ENCODE measurements at places on chromosomes 7 and 10.

- no peak for DNase-seq
Measured at GRCh38 chr10:77715088-77715487, 77.5 kb upstream of the KCNMA1 start.

DNA sequence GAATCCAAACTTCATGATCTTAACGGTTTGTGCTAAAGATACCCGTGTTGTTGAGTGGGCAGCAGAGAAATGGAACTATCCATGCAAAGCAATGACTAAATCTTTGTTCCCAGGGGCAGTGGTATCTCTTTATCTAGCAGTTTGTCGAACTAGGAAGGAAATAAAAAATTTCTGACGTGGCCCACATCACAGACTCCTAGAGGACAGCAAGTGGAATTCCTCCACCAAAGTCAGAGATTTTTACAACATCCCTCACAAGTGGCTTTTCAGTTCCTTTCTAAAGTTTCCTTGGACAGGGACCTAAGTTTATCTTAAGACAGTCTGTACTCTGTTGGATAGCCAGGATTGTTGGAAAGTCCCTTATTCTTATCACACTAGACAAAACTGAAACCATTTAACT is 136.0 kb downstream of the RAPGEF5 start:
- no peak for DNase-seq

GRCh38 chr7:139603896-139604295 is 80.4 kb downstream of the CLEC2L start:
- DNase-seq: no peak

- DNase-seq: no peak
Measured at GRCh38 chr7:82317257-82317721, 126.3 kb downstream of the CACNA2D1 start.

DNA sequence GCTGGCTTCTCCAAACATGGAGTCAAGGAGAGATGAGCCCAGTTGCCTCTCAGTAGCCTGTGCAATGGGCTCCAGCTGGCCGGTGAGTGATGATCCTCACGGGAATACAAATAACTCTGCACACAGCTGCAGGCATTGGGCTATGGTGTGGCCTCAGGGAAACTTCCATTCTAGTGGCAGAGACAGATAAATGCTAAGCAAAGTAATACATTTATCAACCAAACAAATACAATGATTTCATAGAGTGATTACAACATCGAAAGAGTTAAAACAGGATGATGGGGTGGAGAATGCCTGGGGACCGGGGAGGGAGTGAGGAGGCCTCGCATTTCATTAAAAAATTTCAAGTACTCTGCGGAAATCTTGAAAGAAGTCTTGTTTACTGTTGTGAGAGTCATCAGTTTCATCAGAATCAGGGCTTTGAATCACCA is 15.0 kb upstream of the AKR1B1 start:
- no peak for DNase-seq

DNA sequence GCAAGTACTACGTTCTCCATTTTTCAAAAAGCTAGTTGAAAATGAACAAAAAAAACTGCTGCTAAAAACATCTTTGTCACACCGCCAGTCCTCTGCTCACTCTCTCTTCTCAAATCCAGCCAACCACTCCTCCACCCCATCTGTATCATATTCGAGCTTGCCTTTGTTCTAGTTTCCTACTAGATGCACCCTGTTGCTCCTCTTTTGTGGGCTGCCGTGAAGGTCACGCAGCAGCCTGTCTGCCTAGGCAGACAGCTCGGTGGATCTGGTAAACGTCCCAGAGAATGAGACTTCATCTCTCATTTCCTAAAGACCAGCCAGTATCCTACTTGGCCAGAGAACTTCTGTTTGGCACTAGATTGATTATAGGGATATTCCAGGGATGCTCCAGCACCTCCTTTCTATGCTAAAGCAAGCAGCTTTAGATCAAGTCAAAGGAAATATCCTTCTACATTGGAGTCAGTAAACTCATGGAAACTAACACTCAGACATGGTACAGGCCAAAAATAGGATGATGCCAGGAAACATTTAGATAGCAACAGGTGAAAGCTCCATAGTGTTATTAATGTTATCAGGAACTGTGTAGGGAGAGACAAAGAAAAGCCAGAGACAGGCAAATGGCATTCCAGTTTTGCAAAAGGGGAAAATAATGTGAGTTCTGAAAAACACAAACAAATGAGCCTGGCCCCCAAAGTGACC is 8.7 kb upstream of the PLXNA4 start:
- DNase-seq: no peak

GRCh38 chr10:71821909-71822763 is 28.9 kb downstream of the PSAP start:
- no peak for DNase-seq

- no peak for DNase-seq
Measured at GRCh38 chr7:33423646-33424020, 294.3 kb downstream of the BBS9 start.

DNA sequence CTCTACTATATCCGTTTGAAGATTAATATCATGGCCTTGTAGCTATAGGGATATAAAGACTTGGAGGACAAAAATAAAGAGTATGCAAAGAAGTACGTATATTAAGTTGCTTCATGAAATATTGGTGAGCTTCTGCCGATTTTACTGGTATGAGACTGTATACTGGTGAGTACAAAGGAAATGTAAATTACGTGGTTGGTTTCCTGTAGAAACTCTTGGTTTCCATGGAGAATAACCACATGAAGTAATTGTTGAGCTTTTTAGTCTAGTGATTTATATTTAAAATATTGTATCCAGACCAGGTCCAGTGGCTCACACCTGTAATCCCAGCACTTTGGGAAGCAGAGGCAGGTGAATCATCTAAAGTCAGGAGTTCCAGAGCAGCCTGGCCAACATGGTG is 32.2 kb upstream of the GLI3 start:
- DNase-seq: no peak

DNA sequence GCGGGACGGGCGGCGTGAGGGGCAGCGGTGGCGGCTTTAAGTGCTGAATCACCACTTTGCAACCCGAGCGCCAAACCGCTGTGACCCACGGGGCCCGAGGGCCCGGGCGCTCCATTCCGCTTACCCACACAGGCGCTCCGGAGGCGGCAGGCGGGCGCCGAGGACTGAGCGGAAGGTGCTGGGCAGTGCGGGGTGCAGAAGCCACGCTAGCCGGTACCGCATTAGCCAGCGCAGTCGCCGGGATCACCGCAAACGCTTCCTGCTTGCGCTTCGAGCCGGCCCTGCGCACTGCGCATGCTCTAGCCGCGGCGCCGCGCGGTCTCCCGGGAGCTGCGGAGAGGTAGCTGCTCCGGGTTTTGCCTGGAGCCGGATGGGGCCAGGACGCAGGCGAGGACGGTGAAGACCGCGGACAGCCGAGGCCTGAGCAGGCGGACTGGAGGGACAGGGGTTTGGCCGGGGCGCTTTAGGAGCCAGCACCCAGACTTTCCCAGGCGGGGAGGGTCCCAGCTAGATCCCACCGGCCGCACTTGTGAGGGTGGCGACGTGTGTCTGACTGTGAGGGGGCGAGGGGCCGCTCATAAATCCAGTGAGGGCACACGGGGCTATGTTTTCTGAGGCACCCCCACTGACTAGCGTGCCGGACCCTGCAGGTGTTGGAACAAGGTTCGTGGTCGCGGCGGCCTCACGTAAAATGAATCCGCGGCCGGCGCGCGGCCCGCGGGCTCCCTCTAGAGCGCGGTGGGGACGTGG is at the start of gene IDE:
Gene IDE, minus strand, starts transcription at position 296 of the 750 bp plus-strand sequence. Its CDS starts 74 bp downstream, at position 222.
- peak; percentile 77 for DNase-seq

- DNase-seq: no peak
Measured at GRCh38 chr7:100432621-100433275, 3.1 kb downstream of the MEPCE start.

GRCh38 chr7:156590212-156590611 is 50.4 kb upstream of the RNF32 start:
- DNase-seq: no peak

DNA sequence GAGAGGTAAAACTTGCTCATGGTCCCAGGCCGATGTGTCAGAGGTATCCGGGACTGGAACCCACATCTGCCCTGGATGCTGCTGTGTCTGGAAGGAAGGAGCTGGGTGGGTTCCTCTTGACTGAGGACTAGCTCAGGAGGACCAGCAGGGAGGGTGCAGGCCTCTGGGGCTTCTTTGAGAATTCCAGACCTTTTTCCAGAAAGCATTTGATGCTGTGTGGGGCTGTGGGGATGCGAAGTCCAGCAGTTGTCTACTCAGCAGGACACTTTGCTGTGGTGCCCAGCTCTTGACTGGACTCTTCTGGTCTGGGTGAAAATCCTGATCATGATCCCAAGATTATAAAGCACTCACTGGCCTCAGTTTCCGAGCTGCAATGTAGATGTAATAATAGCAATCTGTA is 1.7 kb downstream of the RAMP3 start:
- DNase-seq: no peak

DNA sequence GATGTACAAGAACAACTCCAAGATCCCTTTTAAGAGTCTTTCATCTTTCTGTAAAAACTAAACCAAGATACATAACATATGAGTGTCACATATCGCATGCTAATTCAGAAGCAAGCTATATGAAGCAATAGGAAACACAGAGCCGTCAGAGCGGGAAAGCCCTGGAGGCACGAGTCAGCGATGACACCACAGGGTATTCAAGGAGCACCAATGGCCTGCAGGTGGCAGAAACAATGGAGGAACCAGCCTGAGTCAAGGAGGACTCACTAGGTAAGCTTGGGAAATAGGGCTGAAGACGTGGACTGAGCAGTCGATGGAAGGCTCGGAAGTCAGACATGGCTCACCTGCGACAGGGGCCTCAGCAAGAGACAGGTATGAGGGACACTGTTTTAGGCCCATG is 214.4 kb downstream of the FAM107B start:
- DNase-seq: peak; percentile 68

DNA sequence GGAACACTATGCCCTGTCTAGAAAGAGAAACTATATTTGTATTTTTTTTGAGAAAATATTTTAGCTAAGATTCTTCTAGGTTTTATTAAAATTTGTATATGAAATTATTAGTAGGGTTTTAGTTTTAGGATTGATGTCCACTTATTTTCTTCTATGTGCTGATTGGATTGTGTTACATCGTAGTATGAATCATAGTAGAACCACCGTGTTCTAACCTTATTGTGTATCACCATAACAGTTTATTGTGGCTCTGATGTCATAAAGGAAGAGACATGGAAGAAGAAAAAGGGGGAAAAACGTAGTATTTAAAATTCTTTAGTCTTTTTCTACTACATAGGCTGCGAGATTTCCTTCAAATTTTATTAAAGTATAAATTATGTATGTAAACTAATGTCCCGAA is 1.9 kb downstream of the AGBL3 start:
- no peak for DNase-seq

- no peak for DNase-seq
Measured at GRCh38 chr7:135282561-135283254, 49.1 kb downstream of the STRA8 start.

DNA sequence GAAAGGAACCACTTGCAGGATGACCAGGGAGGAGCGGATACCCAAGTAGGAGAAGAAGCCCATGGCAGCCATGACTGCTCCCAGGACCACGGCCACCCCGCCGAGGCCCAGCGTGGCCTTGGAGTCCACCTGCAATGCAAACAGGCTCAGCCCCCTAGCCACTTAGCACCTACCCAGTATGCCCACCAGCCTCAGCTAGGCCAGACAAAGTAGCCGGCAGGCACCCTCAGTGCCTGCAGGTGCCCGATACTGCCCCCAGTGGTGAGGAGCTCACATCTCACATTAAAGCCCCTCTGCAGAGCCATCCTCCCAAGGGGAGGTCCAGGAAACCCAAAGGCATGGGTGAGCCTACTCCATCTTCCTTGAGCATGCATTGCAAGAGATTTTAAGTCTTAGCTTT is 6.6 kb downstream of the NPC1L1 start:
- peak; percentile 41 for DNase-seq

GRCh38 chr7:126720232-126720631 is 532.5 kb downstream of the GRM8 start:
- DNase-seq: no peak

GRCh38 chr10:85124603-85125051 is 796.2 kb downstream of the CCSER2 start:
- DNase-seq: no peak

DNA sequence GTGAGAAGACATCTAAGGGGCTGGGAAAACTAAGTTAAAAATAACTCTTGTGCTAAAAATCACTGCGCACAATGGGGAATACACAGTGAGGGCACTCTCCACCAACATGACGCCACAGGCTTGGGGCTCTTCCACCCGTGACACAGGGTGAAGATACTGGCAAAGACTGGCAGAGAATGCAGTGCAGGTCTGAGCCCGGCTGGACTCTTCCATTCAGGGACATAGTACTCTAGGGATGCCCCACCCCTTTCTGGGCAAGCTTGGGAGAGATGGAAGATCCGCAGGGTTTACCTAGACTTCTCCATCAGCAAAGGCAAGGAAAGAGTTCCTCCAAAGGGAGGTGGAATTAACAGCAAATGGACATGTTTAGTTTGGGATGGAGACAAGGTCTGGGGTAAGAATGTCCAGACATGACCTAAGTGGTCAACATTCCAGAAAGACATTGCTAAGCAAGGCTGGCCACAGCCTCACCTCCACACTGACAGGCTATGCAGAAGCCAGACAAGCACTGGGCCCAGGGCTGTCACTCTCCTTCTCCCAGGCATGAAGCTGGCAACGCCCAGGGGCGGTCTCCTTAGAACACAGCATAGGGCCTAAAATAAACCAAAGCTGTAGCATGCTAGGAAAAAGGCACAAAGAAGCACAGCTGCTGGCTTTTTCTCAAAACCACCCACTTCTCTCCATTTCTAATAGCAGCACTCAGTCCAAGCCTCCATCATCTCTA is 28.1 kb downstream of the XPNPEP1 start:
- no peak for DNase-seq

GRCh38 chr7:156001496-156002260 is 189.4 kb upstream of the SHH start:
- no peak for DNase-seq

DNA sequence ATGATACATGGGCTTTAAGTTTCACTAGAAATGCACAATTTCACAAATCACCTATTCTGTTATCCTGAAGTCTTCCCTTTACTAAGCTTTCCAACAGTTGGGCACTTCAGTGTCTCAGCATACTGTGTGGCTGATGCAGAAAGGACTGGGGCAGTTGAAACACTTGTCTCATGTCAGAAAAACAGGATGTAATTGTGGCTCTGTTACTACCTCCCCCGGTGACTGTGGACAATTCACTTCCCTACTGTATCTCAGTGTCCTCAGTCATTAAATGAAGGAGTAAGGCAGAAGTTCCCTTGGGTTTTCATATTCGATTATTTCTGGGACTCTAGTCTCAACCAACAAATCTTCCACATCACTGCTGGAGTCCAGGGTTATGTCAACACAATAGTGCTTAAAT is 17.9 kb downstream of the ANKRD22 start:
- no peak for DNase-seq

DNA sequence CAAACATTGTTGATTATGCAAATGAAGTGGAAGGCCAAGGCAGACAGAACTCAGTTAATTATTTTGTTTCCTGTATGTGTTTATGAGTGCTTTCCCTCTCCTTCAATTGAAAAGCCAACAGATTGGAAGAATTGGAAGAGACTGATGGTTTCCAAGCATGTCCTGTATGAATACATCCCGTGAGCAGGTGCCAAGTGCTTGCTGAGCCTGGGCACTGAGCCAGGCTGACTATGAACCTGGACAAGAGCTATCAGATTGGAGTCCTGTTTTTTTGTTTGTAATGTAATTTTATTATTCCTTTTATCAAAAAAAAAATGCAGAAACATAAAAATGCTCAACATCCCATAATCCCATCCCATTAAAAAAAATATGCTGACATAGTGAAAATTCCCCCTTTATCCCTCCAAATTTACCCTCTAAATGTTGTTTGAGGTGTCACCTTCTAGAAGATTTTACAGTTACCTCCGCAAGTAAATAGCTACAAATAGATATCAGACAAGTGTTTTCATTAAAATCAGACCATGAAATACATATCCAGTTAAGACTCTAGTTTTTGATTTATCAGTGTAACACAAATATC is 449.5 kb downstream of the GRID1 start:
- DNase-seq: no peak
